ENCODE measurements at places on chromosomes 3 and 15.

GRCh38 chr3:8768364-8769087, 887 bp downstream of the OXTR start:
- DNase-seq, result no peak

- DNase-seq, result no peak
Measured at GRCh38 chr15:40163657-40164416, 3.0 kb downstream of the BUB1B start.

DNA sequence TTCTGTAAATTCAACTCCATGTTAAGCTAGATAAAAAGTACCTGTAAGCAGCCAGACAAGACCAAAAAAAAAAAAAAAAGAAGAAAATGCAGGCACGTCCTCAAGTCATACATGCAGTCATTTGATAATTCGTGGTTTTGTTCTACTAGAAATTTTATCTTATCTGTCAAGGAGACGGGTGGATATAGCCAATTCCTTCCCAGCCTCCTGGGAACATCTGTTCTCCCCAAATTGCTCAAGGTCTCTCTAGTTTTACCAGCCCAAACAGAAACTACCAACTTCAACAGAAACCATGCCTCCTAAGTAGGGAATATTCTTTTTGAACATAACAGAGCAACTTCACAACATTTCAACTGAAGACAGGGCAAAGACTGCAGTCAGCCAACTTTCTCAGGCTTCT, 19.5 kb downstream of the RYK start:
- DNase-seq, result no peak

DNA sequence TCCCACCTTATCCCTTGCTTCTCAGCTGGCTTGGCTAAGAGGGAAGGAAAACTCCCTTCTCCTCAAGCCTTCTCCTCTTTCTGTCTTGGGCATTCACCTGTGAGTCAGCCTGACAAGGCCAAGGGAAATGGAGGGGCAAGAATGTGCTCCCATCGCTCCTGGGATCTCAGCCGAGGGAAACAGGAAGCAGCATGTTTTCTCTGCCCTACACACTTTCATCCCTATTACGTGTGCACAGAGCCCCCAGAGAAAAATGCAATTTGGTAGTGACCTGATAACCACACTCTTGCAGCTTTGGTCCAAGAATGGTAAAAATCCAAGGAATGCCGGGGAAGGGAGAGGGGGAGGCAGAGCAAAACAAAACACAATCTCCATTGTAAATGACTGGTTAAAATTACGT, 32.9 kb upstream of the MTMR10 start:
- peak; percentile 94 for DNase-seq

All from GM04503 (cell line).